Right lobe of liver (tissue), 6 donors: ENCODE measurements at places on chromosomes 2 and 18. TPM values are rescaled to one million over a fixed set of nuclear protein-coding genes. Genes with fewer than 3 reads are reported as not detected.

DNA sequence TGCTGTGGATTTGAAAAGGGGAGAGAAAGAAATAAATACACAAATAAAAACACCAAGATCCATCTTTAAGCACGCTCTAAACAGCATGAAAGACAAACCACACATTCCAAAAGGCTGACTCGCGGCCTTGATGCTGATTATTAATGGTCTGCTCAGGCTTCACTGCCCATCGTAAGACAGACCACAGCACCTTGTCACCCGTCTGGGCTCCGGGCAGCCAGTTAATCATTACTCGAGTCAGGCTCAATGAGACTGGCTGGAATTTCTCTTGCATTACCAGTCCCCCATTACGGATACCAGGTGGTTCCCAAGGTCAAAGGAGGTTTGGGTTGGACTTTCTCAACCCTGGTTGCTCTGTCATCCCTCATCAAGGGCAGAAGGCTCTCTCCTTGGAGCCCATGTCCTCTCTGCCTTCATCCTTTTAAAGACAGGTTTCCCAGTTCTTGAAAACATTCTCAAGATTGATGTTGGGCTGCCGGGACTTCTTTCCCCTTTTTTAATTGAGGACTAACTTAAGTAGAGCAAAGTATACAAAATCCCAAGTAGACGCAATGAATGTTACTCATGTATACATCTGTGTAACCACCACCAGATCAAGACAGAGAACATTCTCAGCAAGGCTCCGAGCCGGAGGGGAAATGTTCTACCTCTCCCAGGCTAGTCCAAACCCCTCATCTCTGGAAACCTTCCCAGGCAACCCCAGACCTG lies 8.1 kb downstream of the SMAD7 start:
- peak; percentile 66 for DNase-seq

The CAPN13 gene
- not detected for total RNA-seq

- no peak for DNase-seq
These were observed 679.7 kb downstream of the NYAP2 start for GRCh38 chr2:226079196-226079595.

GRCh38 chr2:37576831-37577230 lies 94.6 kb downstream of the CDC42EP3 start:
- no peak for DNase-seq

The LTBP1 gene
- total RNA-seq = 7.5 TPM
